ENCODE measurements at places on chromosomes 1 and 21.

- H3K36me3 ChIP-seq: no peaks in the 10 kb centered on the region
- H3K27ac ChIP-seq: no peak overlapping the region
- H3K27me3 ChIP-seq: no peaks in the 10 kb centered on the region
- DNase-seq: no peak
Observed at GRCh38 chr1:95953015-95953414, 719.0 kb downstream of the RWDD3 start.

DNA sequence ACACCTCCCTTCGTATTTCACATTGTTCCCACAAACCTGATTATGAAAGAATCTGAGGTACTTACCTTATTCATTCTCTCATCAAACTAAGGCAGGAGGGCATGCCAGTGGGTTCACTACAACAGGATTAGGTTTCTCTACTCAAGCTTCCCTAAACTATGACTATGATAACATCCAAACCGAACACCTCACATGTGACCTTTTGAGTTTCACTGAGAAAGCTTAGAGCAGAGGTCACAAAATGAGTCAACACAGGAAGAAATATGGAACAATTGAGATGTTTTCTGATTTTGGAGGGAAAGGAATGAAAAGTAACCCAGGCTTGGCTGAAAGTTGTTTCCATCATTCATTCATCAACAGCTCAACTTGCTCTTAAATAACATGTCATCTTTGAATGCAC is 24.1 kb downstream of the UBR4 start:
- H3K27me3 ChIP-seq: no peaks in the 10 kb centered on the region
- peaks cover 89% of the 10 kb centered on the region for H3K36me3 ChIP-seq
- H3K4me3 ChIP-seq: peak overlapping the region; percentile 60
- H3K4me1 ChIP-seq: peaks cover 28% of the 10 kb centered on the region
- peak overlapping the region; percentile 94 for H3K27ac ChIP-seq

- no peak for DNase-seq
- H3K4me3 ChIP-seq: no peak overlapping the region
- H3K4me1 ChIP-seq: no peaks in the 10 kb centered on the region
- H3K27ac ChIP-seq: no peak overlapping the region
Observed at GRCh38 chr1:52343979-52344378, 22.0 kb downstream of the CC2D1B start.

DNA sequence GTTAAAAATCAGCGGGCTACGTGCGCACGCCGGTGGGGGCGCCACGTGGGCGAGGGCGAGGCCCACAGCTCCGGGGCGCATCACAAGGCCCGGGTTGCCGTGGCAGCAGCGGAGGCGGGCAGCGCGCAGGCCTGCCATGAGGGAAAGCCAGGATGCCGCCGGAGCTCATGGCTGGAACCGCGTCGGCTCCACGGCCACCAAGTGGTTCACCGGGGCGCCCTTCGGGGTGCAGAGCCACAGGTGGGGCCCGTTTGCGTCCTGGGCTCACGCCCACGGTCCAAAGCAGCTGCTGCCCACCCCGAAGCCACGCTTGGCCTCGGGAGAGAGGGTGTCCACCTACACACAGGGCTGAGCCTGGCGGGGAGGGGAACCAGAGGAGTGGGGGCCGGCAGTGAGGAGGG is 4.9 kb upstream of the TTC22 start:
- H3K36me3 ChIP-seq: no peaks in the 10 kb centered on the region
- H3K4me1 ChIP-seq: peaks cover 27% of the 10 kb centered on the region
- no peak overlapping the region for H3K27ac ChIP-seq
- no peaks in the 10 kb centered on the region for H3K27me3 ChIP-seq
- no peak for DNase-seq
- no peak overlapping the region for H3K4me3 ChIP-seq

GRCh38 chr1:116805398-116805797 is 51.2 kb downstream of the CD2 start:
- peak overlapping the region; percentile 90 for H3K27ac ChIP-seq
- H3K4me3 ChIP-seq: peak overlapping the region; percentile 79
- H3K4me1 ChIP-seq: peaks cover 90% of the 10 kb centered on the region
- no peaks in the 10 kb centered on the region for H3K27me3 ChIP-seq
- DNase-seq: no peak

- no peaks in the 10 kb centered on the region for H3K36me3 ChIP-seq
- no peaks in the 10 kb centered on the region for H3K27me3 ChIP-seq
- H3K4me3 ChIP-seq: no peak overlapping the region
Observed at GRCh38 chr1:219228058-219228419, 54.4 kb downstream of the LYPLAL1 start.

GRCh38 chr1:34188418-34188817 is 11.7 kb downstream of the C1orf94 start:
- no peak for DNase-seq
- no peaks in the 10 kb centered on the region for H3K4me1 ChIP-seq
- H3K4me3 ChIP-seq: no peak overlapping the region
- no peaks in the 10 kb centered on the region for H3K36me3 ChIP-seq
- H3K27ac ChIP-seq: no peak overlapping the region
- H3K27me3 ChIP-seq: peaks cover 3% of the 10 kb centered on the region

- no peak overlapping the region for H3K4me3 ChIP-seq
- no peaks in the 10 kb centered on the region for H3K36me3 ChIP-seq
- H3K4me1 ChIP-seq: peaks cover 4% of the 10 kb centered on the region
- peaks cover 2% of the 10 kb centered on the region for H3K27me3 ChIP-seq
Observed at GRCh38 chr1:213661302-213661701, 326.5 kb upstream of the PROX1 start.

GRCh38 chr1:36151845-36152203 is 2.5 kb upstream of the TRAPPC3 start:
- peak; percentile 51 for DNase-seq
- peak overlapping the region; percentile 72 for H3K27ac ChIP-seq
- H3K4me1 ChIP-seq: peaks cover 53% of the 10 kb centered on the region
- H3K4me3 ChIP-seq: peak overlapping the region; percentile 52
- H3K27me3 ChIP-seq: no peaks in the 10 kb centered on the region

GRCh38 chr1:209751627-209752231 is 4.1 kb upstream of the TRAF3IP3 start:
- peaks cover 13% of the 10 kb centered on the region for H3K36me3 ChIP-seq
- H3K27ac ChIP-seq: peak overlapping the region; percentile 97
- no peaks in the 10 kb centered on the region for H3K27me3 ChIP-seq

DNA sequence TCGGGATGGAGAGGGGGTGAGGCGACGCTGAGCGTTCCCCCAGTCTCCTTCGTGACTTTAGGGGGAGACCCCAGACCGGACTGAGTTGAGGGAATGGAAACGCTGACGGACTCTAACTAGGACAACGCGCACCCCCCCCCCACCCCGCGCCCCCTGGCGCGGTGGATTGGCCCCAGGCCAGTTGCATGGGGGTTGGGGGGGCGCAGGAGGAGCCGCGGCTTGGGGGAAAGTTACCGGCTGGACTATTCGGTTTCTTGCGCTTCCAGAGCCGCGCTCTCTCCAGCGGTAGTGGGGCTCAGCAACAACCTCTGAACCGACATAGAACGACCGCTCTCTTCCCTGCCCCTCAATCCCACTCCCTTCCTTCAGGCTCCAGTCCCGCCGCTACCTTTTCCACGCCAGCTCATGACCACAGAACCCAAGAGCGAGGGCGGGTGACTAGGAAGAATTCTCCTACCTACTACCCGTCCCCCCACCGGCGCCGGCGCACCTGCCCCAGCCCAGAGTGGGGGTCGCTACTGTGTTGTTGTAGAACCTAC is 694 bp downstream of the ZBTB7B start:
- DNase-seq: no peak
- peaks cover 19% of the 10 kb centered on the region for H3K36me3 ChIP-seq
- no peaks in the 10 kb centered on the region for H3K27me3 ChIP-seq

DNA sequence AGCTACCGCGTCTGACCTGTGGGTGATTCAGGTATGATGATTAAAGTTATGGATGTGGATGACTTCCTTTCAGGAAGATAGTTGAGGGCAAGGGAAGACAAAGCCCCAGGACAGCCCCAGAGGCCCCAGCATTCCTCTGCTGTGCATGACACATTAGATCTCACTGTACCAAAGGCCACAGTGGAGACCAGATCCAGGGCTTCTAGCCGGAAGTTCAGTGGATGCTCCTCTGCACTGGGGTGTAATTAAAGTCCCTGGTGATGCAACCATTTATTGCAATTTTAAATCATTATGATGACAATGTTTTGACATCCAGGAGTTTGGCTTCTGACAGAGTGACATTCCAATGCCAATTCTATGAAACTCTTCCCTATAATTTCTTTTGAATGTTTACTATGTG is 5.0 kb downstream of the C4BPA start:
- H3K4me3 ChIP-seq: no peak overlapping the region
- peaks cover 25% of the 10 kb centered on the region for H3K27me3 ChIP-seq
- H3K36me3 ChIP-seq: no peaks in the 10 kb centered on the region
- no peak for DNase-seq
- no peak overlapping the region for H3K27ac ChIP-seq

- peak overlapping the region; percentile 87 for H3K4me3 ChIP-seq
- peaks cover 54% of the 10 kb centered on the region for H3K4me1 ChIP-seq
- no peaks in the 10 kb centered on the region for H3K27me3 ChIP-seq
- peak overlapping the region; percentile 100 for H3K27ac ChIP-seq
Observed at GRCh38 chr1:156106624-156107488, 7.7 kb upstream of the LMNA start.

GRCh38 chr1:229428256-229428655 is 5.6 kb downstream of the ACTA1 start:
- no peak overlapping the region for H3K27ac ChIP-seq
- H3K36me3 ChIP-seq: peaks cover 7% of the 10 kb centered on the region
- DNase-seq: no peak
- H3K4me3 ChIP-seq: no peak overlapping the region

DNA sequence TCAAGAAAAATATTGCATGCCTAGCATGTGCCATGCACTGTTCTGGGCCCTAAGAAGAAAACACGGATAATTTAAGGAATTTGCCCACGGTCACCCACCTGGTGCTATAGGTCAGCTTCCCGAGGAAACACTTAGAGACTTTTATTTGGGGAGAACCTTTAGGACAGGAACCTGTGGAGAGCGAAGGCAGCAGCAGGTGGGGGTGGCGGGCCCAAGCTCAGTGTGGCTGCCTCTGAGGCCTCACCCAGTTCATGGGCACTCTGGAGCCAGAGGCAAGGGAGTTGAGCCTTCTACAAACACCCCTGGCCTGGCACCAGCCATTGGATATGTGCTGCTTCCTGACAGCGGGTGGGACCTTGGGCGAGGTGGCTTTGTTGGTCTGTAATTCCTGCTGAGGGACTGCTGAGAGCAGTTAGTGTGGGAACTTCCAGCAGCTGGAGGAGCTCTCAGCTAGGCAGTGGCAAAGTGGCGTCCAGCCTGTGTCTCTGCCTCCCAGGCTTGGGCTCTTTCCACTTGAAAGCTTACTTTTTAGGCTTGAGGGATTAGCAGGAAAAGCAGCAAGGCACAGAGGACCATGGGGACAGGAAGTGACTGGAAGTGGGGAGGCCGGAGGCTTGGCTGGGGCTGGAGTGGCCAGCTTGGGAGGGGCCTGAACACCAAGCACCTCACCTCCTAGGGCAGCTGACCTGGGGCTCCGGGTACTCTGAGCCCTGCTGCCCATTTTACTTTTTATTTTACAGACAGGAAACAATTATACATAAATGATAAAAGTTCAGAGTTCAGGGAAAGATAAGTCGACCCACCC is 19.1 kb downstream of the MRPL37 start:
- H3K4me1 ChIP-seq: no peaks in the 10 kb centered on the region
- H3K4me3 ChIP-seq: no peak overlapping the region
- peaks cover 59% of the 10 kb centered on the region for H3K36me3 ChIP-seq

- H3K4me1 ChIP-seq: no peaks in the 10 kb centered on the region
- H3K27me3 ChIP-seq: peaks cover 2% of the 10 kb centered on the region
- DNase-seq: no peak
- H3K4me3 ChIP-seq: no peak overlapping the region
- H3K36me3 ChIP-seq: no peaks in the 10 kb centered on the region
Observed at GRCh38 chr21:41536076-41536826, 28.3 kb upstream of the TMPRSS2 start.

GRCh38 chr1:226417830-226418546 is 10.1 kb upstream of the PARP1 start:
- DNase-seq: no peak
- H3K36me3 ChIP-seq: no peaks in the 10 kb centered on the region
- no peak overlapping the region for H3K27ac ChIP-seq
- no peaks in the 10 kb centered on the region for H3K4me1 ChIP-seq
- H3K27me3 ChIP-seq: peaks cover 19% of the 10 kb centered on the region
- H3K4me3 ChIP-seq: no peak overlapping the region

DNA sequence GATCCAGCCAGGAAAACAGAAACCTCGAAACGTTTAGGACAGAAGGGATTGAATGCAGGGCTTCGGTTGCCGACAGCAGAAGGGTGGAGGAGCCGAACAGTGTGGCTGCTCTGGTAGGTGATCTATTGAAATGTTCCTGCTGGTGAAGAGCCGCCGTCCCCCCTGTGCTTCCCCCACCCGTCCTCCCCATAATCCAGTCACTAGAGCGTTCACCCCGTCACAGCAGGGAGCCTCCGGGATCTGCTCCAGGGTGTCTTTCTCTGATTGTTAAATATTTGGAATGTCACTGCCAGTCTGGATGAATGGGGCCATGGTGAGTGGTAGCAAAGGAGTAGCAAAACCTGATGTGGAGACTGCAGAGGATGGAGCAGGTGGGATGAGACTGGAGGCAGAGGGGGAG is 255.1 kb upstream of the CSF3R start:
- no peak for DNase-seq
- H3K4me1 ChIP-seq: no peaks in the 10 kb centered on the region
- H3K36me3 ChIP-seq: no peaks in the 10 kb centered on the region
- no peak overlapping the region for H3K4me3 ChIP-seq
- H3K27me3 ChIP-seq: peaks cover 17% of the 10 kb centered on the region
- no peak overlapping the region for H3K27ac ChIP-seq

GRCh38 chr21:25005388-25005787 is 601.9 kb downstream of the MRPL39 start:
- no peaks in the 10 kb centered on the region for H3K36me3 ChIP-seq
- DNase-seq: no peak
- H3K27me3 ChIP-seq: no peaks in the 10 kb centered on the region

DNA sequence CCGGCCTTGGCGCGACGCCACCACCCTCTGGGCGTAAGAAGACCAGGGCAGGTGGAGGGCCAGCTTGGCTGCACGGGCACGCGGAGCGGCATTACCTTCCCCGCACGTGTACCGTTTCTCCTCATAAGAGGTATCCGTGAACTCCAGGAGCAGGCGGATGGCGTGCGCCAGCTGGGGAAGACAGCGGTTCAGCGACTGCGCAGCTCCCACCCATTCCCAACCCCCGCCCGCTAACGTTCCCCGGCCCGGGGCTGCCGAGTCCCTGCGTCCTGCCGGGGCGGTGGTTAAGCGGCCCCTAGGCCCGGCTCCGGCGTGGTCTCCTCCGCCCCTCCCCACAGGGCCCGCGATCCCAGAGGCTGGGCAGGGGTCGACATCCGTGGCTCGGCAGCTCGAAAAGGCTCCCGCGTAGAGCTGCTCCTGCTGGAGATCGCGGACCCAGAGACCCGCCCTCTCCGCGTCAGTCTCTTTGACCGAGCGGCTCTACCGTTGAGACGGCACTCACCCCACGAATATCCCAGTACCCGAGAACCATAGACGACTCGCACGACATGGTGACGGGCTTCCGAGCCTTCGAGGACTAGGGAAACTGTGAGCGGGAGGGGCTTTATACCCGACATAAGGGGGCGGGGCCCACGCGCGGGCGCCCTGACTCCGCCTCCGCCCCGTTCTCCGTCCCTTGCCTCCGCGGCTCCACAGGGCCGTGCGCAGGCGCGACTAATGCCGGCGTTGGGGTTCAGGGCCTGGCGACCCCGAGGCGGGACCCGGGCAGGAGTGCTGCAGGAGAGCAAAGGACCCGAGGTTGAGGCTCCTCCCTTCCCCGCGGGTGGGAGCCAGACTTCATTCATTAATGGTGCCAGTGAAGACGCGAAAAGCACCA is 862 bp downstream of the GSTM3 start:
- H3K36me3 ChIP-seq: no peaks in the 10 kb centered on the region
- peak; percentile 79 for DNase-seq
- H3K27ac ChIP-seq: peak overlapping the region; percentile 46
- peaks cover 19% of the 10 kb centered on the region for H3K27me3 ChIP-seq
- peak overlapping the region; percentile 79 for H3K4me3 ChIP-seq
